Hindlimb muscle (tissue), 1 donor: ENCODE measurements at places on chromosomes 1 and 21. TPM values are rescaled to one million over a fixed set of nuclear protein-coding genes. Genes with fewer than 3 reads are reported as not detected.

CFHR3 gene
- polyA plus RNA-seq = 1.7 TPM

CFHR4 gene
- polyA plus RNA-seq = not detected

CLCN6 gene
- 15.8 TPM for polyA plus RNA-seq

ST6GALNAC3 gene
- 3.7 TPM for polyA plus RNA-seq

FAM151A gene
- polyA plus RNA-seq = 0.85 TPM

FTCD gene
- 1.1 TPM for polyA plus RNA-seq

TMEM39B gene
- polyA plus RNA-seq = 15.8 TPM

RAD54L gene
- 6.7 TPM for polyA plus RNA-seq

SPRR2G gene
- not detected for polyA plus RNA-seq

PLA2G2A gene
- polyA plus RNA-seq = 3.6 TPM

RPL11 gene
- 2,860 TPM for polyA plus RNA-seq

RIPPLY3 gene
- polyA plus RNA-seq = 0.17 TPM

SLC2A5 gene
- 19.5 TPM for polyA plus RNA-seq

RNU1-2 gene
- polyA plus RNA-seq = not detected

GRCh38 chr1:14365301-14365988 is 233.0 kb upstream of the KAZN start:
- peak; percentile 73 for DNase-seq

GRCh38 chr1:184597650-184598357 is 156.9 kb downstream of the EDEM3 start:
- no peak for DNase-seq

DNA sequence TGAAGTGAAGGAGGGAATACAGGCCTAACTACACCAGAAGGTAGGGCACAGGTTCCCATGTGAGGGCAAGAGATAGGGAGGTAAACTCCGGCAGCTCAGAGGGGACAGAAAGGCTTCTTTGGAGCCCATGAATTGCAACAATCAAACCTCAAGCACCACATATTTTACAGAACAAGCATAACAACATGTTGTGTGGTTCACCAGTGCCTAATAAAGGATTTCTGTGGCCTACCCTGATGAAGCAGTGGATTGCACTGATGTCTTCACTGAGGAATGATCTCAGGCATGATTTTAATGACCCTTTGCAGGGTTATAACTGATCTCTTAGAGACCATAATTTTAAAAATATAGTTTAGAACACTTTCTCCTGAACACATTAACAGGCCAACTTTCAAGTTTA is 77.4 kb downstream of the RUNX1 start:
- DNase-seq = no peak

DNA sequence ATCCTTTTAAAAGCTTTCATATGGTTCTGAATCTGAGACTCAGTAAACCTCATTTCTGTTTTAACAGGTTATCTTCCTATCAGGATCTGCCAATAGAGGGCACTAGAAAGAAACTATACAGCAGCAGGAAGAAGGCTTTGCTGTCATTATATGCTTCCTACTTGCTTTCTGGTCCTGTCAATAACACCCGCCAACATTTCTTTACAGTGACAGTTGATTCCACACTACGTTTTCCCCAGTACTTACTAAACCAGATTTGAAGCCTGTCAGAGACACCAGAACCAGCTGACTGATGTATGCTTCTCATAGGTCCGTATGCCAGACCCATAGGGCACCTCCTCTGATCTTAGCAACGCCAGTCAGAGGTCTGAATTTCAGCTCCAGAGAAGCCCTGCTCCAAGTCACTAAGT is 341.0 kb upstream of the NEGR1 start:
- peak; percentile 17 for DNase-seq

DNA sequence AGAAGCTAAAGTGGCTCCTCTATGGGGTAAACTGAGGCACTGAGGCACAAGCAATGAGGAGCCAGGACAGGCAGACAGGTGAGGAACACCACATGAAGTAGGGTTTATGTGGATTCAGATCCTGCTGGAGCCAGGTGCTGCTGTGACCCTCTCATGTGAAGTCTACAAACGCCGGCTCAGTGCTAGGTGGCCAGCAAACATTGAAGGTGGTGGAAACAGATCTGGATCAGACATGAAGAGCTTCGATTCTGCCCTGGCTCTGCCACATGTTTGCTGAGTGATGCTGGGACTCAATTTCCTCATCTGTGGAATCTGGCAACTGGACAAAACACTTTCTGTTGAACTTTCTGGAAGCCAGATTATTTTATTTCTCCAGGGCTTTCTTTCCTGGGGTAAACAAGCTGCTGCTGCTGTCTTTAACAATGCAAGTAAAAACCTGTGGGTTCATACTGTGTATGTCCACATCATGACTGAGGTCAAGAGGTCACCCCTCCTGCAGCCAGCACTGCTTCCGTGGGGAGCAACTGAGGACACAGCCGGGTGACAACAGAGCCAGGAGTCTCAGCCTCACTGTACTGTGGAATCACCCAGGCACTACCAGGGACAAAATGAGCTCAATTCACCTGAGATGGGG is 33.3 kb downstream of the HMGB4 start:
- DNase-seq = no peak

DNA sequence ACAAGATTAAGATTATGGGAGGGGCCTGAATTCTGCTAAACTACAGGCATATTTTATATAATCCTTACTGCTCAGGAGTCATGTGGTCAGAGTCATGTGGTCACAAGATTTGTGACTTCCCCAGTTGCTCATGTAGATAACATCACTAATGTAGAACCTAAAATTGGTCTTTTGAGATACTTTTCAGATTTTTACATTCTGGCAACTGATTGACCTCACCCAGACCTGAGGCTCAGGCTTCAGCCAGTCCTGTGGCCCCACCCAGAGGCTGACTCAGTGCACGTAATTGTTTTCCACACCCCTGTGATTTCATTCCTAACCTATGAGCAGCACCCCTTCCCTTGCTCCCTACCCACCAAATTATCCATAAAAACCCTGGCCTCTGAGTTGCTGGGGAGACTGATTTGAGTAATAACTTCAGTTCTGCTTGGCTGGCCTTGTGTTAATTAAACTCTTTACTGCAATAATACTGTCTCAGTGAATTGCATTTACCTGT is 41.7 kb upstream of the ZNF326 start:
- no peak for DNase-seq

DNA sequence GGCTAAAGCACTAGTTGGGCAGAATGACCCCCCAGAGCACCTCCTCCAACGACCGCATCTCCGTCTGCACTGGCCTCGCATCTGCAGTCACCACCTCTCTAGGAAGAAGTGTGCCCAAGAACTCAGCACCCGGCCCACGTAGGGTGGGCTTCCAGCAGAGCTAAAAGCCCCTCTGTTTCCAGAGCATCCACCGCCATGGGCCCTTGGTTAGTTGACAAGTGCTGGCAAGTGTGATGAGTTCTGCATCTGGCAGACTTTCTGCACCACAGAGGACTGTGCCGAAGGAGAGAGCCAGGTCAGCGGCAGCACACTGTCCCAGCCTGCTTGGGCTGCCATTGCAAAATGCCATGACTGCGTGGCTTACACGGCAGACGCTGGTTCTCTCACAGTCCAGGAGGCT is 76.4 kb upstream of the COL6A1 start:
- DNase-seq = no peak

GRCh38 chr1:160405331-160405877 is 5.0 kb downstream of the VANGL2 start:
- DNase-seq = no peak

- peak; percentile 25 for DNase-seq
Observed at GRCh38 chr1:14820295-14821085, 222.0 kb downstream of the KAZN start.

DNA sequence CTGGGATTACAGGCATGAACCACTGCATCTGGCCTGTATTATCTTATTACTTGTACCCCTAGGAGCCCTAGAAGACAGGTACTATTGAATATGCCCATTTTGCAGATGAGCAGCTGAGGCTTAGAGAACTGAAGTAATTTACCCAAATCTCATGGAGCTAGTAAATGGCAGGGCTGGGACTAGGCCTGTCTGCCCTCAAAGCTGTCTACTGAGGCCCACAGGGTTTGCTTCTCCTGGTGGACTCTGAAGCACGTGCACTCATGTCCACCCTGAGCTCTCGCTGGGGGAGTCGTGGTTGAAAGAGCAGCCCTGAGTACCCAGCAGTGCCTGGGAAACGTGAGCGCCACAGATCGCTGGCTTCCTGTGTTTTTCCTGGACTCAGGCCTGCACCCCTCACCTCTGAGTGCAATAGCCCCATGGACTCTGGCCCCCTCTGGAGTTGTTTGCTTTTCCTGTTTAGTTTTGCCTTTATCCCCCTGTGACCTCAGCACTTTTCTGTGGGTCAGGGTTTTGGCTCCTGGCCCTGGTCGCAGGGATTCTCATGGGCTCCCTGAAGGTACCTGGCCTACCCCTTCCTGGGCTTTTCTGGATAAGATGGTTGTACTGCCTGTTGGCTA is 52.4 kb downstream of the ARHGEF10L start:
- no peak for DNase-seq

DNA sequence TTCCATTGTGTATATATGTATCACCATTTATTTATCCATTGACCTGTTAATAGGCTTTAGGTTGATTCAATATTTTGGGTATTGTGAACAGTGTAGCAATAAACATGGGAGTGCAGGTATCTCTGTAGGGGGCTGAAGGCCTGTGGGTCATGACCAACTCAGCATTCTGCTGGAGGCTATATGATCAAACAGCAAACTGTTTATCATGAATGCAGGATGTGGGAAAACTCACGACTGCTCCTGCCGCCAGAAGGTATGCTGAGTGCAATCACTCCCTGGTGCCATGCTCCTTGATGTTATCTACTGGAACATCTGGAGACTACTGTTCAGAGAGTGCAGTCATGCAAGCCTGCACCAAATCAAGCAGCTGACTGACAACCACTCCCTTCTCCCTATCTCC is 275.2 kb downstream of the COL11A1 start:
- no peak for DNase-seq

- no peak for DNase-seq
Observed at GRCh38 chr1:162177126-162177525, 107.6 kb downstream of the NOS1AP start.

GRCh38 chr1:36432616-36433015 is 17.6 kb downstream of the OSCP1 start:
- DNase-seq = no peak

DNA sequence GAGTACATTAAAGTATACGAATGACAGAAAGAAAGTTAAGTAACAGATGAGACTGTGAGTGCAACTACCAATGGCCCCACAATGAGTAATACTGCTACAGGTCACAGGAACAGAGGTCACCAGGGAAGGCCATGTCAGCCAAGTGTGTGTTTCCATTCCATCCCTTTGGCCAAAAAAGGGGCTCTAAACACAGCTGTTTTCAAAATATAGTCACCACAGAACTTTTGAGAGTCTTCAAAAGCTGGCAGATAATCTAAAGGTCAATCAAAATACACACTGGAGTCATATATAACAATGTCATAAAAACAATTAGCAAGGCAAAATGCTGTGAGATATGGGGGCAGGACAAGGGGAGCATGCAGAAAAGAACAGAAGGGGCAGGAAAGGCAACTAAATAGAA is 10.2 kb downstream of the USP24 start:
- DNase-seq = no peak

DNA sequence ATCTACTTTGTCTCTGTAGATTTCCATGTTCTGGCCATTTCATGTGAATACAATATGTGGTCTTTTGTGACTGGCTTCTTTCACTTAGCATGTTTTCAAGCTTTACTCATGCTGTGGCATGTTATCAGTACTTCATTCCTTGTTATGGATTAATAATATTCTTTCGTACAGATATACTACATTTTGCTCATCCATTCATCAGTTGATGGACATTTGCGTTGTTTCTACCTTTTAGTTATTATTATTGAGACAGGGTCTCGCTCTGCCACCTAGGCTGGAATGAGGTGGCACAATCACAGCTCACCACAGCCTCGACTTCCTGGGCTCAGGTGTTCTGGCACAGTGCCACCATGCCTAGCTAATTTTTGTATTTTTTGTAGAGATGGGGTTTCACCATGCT is 21.4 kb downstream of the SFPQ start:
- no peak for DNase-seq

DNA sequence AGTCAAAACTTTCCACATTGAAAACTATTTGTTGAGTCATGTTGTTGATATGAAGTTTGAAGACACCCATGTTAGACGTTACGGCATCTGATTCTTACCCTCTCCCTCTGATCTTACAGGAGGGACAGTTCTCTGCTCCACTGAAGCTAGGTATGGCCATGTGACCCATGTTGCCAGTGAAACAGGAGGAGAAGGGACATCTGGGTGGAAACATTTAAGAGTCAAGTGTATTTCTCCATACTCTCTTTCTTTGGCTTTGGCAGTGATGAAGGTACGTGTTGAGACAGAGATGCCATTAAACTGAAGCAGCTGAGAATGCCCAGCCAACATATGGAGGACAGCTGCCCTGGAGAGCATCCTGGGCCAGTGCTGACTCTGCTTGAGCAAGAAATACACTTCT is 198.4 kb upstream of the PTGFR start:
- peak; percentile 19 for DNase-seq

GRCh38 chr1:75720820-75721219 is 3.7 kb upstream of the ACADM start:
- DNase-seq = no peak

DNA sequence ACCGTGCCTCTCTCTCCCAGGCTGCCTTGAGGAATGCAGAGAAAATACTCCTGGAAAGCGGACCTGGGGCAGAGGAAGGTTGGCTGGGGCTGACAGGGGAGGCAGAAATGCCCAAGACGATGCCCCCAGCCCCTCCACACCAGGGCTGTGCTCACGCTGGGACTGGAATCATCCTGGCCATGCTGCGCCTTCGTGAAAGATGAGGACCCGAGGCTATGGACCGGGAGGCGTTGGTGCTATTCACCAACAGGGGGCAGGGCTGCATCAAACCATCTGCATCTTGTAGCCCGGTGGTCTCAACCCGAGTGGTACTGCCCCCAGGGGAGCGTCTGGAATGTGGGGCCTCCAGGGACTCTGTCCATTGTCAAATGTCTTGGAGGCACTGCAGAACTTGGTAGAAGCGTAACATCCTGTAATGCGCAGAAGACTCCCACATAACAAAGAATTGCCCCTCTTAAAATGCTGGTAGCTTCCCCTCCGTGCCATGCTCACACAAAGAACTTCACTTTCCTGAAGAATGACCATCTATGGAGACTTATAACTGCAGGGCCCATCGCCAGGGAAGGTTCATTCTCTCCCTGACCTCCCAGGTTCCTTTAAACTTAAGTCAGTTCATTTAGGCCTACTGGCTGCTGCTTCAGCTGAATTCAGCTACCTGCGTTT is 251.2 kb downstream of the RRAGC start:
- no peak for DNase-seq
